Stimulated activated CD8-positive, alpha-beta memory T cell treated with anti-CD3 and anti-CD28 coated beads, Interleukin-7, amount 100 ng/mL, for 1 hour (primary cell): ENCODE measurements at places on chromosomes 2 and 18.

- DNase-seq, result no peak
These were observed 111.2 kb upstream of the HDAC4 start for GRCh38 chr2:239512054-239512453.

GRCh38 chr18:24420551-24420950, 5.9 kb upstream of the IMPACT start:
- no peak for DNase-seq

DNA sequence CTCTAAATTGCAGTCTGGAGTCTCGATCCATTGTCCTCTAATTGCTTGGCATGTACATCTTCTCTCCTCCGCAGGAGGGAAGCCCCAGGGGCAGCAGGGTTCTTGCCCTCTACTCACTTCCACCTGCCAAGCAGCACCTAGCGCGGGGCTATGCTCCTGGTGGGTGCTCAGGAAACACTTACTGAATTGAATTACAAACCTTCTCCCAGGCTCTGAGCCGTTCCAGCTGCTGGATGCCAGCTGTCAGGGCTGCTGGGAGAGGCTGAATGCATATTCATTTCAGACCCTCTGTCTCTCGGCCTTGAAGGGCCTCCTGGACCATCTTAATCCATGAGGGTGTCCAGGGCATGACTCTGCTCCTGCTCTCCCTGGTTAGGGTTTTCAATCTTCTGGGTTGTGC, 94.0 kb downstream of the CELF4 start:
- DNase-seq, result no peak

DNA sequence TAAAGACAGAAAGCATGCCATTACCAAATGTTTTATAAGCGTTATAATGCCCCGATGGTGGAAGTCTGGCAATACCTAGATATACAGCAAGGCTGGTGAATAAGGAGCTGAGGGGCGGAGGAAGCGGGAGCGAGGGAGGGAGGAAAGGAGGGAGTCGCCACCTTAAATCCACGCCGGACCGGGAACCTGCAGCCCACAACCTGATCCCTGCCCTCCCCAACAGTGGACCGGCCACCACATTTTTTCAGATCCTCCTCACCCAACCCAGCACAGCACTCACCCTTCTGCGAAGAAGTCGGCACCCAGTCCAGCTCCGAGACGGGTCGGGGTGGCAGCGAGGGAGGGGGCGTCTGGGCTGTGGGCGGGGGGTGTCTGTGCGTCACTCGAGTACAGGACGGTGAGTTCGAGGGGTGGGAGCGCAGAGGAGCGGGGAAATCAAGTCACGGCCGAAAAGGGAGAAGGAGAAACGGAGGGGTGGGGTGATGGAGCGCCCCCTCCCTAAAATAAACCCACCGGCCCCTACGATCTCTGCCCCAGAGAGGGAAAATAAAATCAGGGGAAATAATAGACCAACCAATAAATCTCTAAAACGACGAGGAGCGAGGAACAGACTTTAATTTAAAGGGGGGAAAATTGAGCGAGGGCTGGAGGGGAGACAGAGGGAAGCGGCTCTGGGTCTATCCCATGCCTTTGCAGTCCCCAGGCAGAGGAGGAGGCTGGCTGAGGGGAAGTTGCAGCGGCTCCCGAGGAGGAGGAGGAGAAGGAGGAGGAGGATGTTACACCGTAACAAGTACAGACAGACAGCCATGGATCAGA, 96.5 kb upstream of the SERTAD2 start:
- DNase-seq, result no peak

DNA sequence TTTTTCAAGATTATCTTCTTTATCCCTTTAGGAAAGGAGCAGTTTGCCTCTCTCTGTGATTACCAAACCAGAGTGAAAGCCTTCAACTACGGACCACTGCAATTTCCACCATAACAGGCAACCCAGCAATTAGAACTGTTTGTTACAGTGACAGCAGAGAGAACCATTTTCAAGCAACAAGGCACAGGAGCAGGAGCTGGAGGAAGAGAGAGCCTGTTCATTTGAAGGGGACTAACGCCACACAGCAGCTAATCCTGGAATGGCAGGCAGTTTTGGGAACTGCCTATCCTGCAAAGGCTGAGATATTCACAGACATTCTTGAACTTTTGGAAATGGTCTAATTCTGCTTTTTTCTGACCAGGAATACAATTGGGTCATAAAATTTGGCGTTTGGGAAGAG, 1541.9 kb upstream of the PIK3C3 start:
- DNase-seq, result no peak

DNA sequence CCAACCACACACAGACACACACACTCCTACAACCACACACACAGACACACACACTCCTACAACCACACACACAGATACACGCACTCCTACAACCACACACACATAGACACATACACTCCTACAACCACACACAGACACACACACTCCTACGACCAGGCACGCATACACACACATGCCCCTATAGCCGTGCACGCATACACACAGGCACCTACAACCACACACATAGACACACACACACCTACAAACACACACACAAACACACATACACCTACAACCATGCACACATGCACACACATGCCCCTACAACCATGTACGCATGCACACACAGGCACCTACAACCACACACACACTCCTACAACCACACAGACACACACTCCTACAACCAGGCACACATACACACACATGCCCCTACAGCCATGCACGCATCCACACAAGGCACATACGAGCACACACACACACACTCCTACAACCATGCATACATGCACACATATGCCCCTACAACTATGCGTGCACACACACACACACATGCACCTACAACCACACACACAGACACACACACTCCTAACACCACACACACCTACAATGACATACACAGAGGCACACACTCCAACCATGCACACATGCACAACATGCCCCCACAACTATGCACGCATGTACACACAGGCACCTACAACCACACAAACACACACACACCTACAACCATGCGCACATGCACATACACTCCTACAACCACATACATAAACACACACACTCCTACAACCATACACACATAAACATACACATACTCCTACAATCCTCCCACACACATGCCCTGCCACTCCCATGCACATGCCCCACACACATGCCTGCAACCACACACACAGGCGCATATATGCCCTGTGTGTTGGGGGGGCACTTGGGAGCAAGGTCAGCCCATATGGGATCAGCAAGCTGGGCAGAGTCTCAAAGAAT, 19.1 kb upstream of the TEX51 start:
- DNase-seq, result no peak

DNA sequence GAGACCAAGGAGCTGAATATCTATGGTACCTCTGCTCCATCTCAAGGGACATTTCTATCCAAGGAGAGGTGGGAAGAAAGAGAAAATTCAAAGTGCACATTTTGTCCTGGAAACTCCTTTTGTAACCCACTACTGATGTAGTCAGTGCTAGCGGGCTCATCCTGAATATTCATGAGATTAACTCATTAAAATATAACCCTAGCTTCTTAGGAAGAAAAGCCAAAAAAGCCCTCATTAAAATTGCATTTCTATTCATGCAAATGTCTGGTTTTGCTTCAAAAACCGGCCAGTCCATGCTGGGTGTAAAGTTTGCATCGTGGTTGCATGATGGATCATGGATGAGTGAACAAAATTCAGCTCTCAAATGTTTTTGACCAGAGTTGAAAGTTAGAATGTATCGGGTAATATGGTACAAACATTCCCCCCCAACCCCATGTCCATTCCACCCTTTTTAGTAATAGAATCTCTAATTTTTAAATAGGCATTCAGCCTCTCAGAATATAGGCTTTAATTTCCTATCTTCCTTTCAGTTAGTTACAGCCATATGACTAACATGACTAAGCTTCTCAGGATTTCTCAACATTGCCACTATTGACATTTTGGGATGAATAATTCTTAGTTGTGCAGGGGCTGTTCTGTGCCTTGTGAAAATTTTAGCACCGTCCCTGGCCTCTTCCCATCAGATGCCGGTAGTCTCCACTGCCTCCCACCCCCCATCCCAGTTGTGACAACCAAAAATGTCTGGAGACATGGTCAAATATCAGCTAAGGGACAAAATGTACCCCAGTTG, 104.2 kb upstream of the RND3 start:
- DNase-seq, result no peak

DNA sequence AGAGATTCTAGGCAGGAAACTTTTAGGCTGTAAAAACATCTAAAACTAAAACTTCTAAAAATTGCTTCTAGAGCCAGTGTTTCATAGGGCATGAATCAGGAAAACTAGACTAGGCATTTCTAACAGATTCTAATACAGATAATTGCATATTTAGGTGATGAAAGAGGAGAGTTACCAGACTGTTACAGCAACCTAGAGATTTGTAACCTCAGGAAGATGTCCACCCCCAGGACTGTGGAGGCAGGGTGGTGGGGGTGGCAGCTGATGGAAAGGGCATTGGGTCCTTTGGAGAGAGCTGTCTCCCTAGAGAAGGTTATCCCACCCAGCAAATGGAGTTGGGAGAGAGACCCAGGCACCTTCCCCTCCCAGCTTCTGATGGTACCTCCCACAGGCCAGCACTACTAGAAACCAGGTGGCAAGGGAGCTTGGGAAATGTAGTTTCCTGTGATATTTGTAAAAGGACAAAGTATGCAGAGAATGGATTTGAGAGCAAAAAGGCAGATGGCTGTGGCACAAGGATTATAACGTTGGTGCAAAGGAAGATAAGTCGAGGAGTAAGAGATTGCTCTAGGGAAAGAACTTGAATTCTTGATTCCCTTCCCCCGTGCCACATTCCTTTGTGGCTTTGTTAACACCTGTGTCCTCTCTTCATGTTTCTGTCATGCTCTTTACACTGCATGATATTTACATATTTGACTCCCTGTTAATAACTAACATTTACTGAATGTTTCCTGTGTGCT, 75.6 kb upstream of the MGAT5 start:
- no peak for DNase-seq

DNA sequence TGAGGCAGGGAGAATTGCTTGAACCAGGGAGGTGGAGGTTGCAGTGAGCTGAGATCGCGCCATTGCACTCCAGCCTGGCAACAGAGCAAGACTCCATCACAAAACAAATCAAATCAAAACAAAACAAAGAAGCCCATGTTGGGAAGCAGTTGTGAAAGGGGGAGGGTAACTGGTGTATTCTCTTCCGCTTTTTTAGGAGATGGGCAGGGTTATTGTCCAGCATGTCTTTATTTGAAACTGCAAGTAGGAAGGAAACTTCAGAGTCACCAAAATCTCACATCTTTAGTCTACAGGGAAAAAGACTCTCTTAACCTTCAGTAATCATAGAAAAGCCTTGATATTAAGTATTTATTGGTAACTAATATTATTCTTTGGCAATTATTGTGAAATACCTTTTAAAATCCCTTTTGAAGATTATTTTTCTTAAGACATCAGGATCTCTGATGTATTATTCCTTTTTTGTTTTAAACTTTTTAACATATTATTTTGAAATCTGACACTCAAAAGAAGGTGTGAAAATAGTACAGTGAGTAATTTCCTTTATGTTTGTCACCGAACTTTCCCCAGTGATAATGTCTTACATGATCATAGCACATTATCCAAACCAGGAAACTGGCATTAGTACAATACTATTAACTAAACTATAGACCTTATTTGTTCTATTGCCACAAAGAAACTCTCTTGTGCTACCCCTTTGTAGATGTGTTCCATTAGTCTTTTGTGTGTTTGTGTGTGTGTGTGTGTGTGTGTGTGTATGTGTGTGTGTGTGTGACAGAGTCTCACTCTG, 84.3 kb upstream of the LTBP1 start:
- DNase-seq, result no peak

DNA sequence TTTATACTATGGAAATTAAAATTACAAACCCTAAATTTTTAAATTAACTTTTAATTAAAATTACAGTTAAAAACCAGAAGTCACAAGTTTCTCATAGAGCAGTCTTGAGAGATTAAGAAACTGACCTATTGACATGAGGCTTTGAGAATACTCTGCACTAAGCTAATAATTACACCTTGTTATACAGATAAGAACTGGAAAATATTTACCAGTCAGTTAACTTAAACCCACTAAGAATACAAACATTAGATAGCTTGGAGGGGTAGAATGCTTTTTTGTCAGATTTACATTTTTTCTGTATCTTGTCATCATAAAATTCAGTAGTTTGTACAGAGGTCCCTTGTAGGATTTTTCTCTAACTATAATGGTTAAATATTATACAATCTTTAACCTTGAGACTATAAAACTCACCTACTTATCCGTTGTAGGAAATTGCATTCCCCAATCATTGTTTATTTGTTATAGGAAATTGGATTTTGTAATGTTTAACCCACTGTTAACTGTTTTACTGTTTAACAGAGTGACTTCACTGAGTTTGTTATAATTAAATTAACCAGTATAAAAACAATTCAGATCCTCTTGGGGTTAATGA, 219.7 kb upstream of the PKDCC start:
- no peak for DNase-seq

DNA sequence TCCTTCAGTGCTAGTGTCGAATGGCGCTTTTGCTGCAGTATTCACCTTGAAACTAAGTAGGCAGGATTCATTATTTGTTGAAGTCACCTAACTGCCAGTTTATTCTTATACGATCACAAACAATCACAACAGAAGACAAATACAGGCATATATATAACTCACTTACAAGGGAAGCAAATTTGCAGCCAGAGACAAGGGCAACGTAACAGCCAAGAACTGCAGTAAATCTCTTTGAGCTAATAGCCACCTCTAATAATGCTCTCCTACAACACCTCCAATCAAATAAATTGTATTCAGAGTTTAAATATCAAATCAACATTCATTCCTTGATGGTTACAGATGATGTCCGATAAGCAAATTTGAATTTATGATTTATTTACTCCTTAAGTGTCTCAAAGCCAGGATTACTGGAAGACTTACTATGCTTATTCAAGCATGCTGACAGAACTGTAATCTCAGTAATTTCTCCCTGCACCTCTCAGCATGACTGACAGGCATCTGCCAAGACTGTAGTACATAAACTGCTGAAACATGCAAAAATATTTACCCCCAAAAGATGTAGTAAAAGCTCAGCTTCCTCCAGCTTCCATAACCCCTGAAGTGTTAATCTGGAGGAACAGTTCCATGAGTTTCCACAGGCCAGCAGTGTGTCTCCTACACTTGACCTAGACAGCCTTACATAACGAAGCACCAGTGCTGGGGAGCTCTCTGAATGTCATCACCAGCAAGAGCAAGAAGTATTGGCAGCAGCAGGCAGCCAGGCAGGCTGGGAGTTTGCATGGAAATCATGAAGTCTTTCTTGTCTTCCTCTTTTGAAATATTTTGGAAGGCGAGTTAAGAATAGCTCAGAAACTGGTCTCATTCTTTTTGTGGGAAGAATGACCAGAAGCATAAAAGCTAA, 20.9 kb upstream of the SCN1A start:
- no peak for DNase-seq

GRCh38 chr2:71458413-71459083, 5.2 kb downstream of the DYSF start:
- no peak for DNase-seq

DNA sequence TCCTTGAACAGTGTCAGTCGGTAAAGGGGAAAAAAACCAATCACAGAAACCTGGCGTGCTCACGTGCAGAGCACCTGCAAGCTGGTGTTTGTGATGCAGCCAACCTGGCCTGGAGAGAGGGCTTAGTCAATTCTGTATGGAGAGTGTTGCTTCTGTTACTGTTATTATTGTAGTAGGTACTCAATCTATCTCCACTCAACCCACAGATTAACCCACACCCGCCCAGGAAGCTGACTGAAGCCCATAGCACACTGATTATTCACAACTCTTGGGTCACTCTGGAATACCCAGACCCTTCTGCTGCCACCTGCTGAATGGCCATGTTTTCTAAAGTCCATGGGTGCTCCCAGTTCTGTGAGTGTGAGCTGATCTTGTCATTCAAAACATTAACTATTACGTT, 53.9 kb downstream of the TNFRSF11A start:
- no peak for DNase-seq
